ENCODE measurements at places on chromosomes 5 and 9. TPM values are rescaled to one million over a fixed set of nuclear protein-coding genes. Genes with fewer than 3 reads are reported as not detected.

- DNase-seq, result no peak
- no peaks in the 10 kb centered on the region for H3K27me3 ChIP-seq
- no peaks in the 10 kb centered on the region for H3K36me3 ChIP-seq
- no peak overlapping the region for H3K27ac ChIP-seq
- no peaks in the 10 kb centered on the region for H3K4me1 ChIP-seq
- H3K4me3 ChIP-seq, result no peak overlapping the region
Observed at GRCh38 chr9:91500509-91501014, 76.9 kb upstream of the NFIL3 start.

- no peak overlapping the region for H3K4me3 ChIP-seq
- peak; percentile 48 for DNase-seq
- H3K27me3 ChIP-seq, result no peaks in the 10 kb centered on the region
Observed at GRCh38 chr9:89372230-89372816, 54.0 kb downstream of the SECISBP2 start.

GRCh38 chr9:89524963-89525362 lies 27.1 kb upstream of the SEMA4D start:
- H3K36me3 ChIP-seq, result no peaks in the 10 kb centered on the region
- H3K27ac ChIP-seq, result peak overlapping the region; percentile 77
- no peak overlapping the region for H3K4me3 ChIP-seq
- no peak for DNase-seq
- peaks cover 30% of the 10 kb centered on the region for H3K4me1 ChIP-seq
- no peaks in the 10 kb centered on the region for H3K27me3 ChIP-seq

- H3K27me3 ChIP-seq, result no peaks in the 10 kb centered on the region
- peak overlapping the region; percentile 70 for H3K27ac ChIP-seq
- peak overlapping the region; percentile 41 for H3K4me3 ChIP-seq
- DNase-seq, result no peak
Observed at GRCh38 chr9:88075966-88076285, 62.3 kb downstream of the SPATA31C2 start.

DNA sequence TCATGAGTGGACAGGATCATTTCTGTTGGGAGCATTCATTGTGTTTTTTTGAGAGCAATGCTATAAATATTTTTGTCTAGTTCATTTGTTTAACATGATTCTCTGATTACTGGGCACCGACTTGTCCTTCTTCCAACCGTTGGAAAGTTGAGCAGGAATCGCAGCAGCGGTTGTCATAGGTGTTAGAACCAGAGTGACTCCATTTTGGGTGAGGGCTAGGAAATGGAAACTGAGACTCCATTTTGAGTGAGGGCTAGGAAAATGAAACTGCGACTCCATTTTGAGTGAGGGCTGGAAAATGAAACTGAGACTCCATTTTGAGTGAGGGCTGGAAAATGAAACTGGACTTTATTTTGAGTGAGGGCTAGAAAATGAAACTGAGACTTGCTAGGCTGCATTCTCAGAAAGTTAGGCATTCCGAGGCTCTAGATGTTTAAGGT lies 100.6 kb downstream of the ICE1 start:
- H3K4me3 ChIP-seq, result no peak overlapping the region
- H3K4me1 ChIP-seq, result peaks cover 19% of the 10 kb centered on the region
- no peaks in the 10 kb centered on the region for H3K36me3 ChIP-seq
- no peaks in the 10 kb centered on the region for H3K27me3 ChIP-seq
- DNase-seq, result no peak
- peak overlapping the region; percentile 70 for H3K27ac ChIP-seq

DNA sequence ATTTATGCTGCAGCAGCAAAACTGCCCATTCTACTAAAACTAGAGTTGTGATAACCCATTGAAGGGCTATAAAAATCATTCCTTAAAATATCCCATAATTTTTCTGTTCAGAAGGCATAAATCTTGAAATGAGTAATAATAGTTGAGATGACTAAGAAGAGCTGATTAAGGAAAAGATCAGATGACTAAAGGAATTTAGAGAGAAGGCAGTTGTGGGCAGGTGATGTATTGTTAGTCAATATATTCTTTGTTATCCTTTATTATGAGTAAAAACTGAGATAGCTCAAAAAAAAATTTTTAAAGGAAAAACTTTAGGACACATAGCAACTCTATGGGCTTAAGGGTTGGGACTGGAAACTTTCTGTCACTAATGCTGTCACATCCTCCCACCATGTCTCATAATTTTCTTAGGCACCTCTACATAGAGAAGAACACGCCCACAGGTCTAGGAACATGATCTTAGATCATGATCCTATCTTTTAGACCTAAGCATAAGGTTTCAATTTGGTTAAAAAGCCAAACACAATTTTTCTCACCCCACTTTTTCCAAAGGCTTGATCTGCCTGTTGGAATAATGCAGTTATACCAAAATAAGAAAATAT lies 597.5 kb upstream of the MEF2C start:
- no peaks in the 10 kb centered on the region for H3K36me3 ChIP-seq
- H3K27me3 ChIP-seq, result no peaks in the 10 kb centered on the region
- H3K27ac ChIP-seq, result no peak overlapping the region
- DNase-seq, result no peak
- H3K4me1 ChIP-seq, result peaks cover 9% of the 10 kb centered on the region
- no peak overlapping the region for H3K4me3 ChIP-seq

DNA sequence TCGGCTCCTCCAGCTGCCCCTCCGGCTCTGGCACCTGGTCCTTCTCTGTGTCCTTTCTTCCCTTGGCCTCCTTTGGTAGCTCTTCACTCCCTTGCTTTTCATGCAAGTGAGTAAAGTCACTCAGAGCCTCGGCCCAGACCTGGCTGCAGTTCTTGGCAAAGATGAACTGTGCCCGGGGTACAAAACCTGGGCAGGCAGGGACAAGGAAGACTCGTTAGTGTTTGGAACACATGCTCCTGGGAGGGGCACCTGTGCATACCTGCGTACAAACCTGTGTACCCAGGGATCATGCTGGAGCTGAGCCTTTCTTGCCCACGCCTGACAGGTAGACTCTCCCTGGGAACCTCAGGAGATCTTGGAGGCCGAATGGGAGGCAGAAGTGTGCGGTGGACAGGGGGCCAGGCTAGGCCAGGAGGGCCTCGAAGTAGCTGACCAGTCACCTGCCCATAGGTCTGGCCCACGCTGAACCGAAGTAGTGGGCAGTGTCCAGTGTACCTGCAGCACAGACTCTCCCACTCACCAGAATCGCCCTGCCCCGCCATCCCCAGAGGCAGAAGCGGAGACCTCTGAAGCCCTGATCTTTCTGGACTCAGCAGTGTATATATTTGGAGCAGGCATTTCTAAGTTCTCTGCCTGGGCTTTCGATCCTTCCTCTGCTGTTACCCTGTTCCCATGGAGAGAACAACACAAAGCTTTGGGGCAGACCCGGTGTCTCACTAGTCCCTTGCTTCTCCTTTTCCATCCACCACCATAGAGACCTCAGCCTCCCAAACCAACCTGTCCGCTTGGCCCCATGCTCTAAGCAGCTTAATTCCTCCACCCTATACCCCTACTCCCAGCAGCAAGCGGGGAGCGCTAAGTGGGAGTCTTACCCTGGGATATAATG lies 41.9 kb upstream of the TESK1 start:
- H3K36me3 ChIP-seq, result no peaks in the 10 kb centered on the region
- H3K4me1 ChIP-seq, result no peaks in the 10 kb centered on the region
- peak overlapping the region; percentile 58 for H3K27ac ChIP-seq
- DNase-seq, result no peak

GRCh38 chr5:10540951-10541646 lies 22.8 kb upstream of the ANKRD33B start:
- no peak for DNase-seq
- no peak overlapping the region for H3K27ac ChIP-seq
- H3K36me3 ChIP-seq, result no peaks in the 10 kb centered on the region
- no peaks in the 10 kb centered on the region for H3K27me3 ChIP-seq
- peaks cover 21% of the 10 kb centered on the region for H3K4me1 ChIP-seq

GRCh38 chr9:11618241-11618805 lies 1005.5 kb upstream of the PTPRD start:
- no peak overlapping the region for H3K27ac ChIP-seq
- no peaks in the 10 kb centered on the region for H3K27me3 ChIP-seq
- no peak overlapping the region for H3K4me3 ChIP-seq
- no peak for DNase-seq
- H3K36me3 ChIP-seq, result no peaks in the 10 kb centered on the region
- H3K4me1 ChIP-seq, result no peaks in the 10 kb centered on the region

The NIPAL4 gene
- 0.86 TPM for total RNA-seq

GRCh38 chr5:169566202-169566601 lies 17.4 kb upstream of the SPDL1 start:
- H3K27ac ChIP-seq, result no peak overlapping the region
- no peaks in the 10 kb centered on the region for H3K27me3 ChIP-seq
- H3K4me3 ChIP-seq, result no peak overlapping the region
- no peaks in the 10 kb centered on the region for H3K36me3 ChIP-seq
- H3K4me1 ChIP-seq, result peaks cover 7% of the 10 kb centered on the region

DNA sequence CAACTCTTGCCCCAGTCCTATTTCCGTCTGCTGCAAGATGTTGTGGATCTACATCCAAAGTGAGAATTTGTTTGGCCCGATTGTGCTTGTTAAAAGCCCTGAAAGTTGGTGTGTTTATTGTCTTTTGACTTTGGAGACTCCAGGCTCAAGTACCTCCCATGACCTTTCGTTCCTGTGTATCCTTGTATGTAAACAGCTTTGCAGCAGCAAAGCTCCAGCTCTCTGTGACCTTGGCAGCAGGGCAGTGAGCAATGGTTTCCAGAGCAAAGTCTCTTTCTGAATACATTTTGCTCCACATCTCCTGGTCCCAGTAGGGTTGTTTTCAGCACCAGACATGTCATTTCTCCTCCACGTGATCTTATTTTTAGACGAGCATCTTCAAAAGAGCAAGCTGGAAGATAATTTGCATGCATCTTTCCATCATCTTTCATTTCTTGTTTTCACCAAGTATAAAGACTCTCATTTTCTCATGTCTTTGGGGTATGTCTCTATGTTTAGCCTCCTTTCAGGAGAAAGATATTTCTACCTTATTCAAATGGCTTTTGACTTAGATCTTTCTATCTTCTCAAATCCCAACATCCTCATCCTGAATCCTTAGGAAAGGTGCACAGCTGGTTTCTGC lies 68.1 kb upstream of the ERCC6L2 start:
- H3K27me3 ChIP-seq, result no peaks in the 10 kb centered on the region
- H3K36me3 ChIP-seq, result no peaks in the 10 kb centered on the region
- H3K4me1 ChIP-seq, result no peaks in the 10 kb centered on the region
- DNase-seq, result no peak
- H3K4me3 ChIP-seq, result no peak overlapping the region

DNA sequence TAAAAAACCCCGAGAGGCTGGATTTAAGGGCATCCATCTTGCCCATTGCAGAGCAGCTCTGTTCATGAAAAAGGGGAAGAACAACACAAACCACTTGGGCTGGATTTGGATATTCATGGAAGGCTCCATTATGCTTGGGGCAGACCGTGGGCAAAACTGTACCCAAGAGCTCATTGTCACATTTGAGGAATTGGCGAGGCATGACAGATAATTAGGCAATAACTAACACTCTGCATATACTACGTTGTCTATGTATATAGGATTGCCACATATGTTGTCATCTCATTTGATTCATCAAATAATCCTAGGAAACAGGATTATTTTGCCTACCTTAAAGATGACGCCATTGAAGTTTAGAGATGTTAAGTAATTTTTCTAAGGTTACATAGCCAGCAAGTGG lies 255.4 kb downstream of the SMARCA2 start:
- no peak for DNase-seq
- no peaks in the 10 kb centered on the region for H3K27me3 ChIP-seq
- H3K4me1 ChIP-seq, result no peaks in the 10 kb centered on the region
- no peak overlapping the region for H3K27ac ChIP-seq

The MTREX gene
- 95.2 TPM for total RNA-seq

- no peak for DNase-seq
- H3K27me3 ChIP-seq, result no peaks in the 10 kb centered on the region
- peak overlapping the region; percentile 4 for H3K27ac ChIP-seq
- H3K36me3 ChIP-seq, result no peaks in the 10 kb centered on the region
- H3K4me3 ChIP-seq, result no peak overlapping the region
Observed at GRCh38 chr5:142816531-142817430, 46.6 kb downstream of the ARHGAP26 start.

DNA sequence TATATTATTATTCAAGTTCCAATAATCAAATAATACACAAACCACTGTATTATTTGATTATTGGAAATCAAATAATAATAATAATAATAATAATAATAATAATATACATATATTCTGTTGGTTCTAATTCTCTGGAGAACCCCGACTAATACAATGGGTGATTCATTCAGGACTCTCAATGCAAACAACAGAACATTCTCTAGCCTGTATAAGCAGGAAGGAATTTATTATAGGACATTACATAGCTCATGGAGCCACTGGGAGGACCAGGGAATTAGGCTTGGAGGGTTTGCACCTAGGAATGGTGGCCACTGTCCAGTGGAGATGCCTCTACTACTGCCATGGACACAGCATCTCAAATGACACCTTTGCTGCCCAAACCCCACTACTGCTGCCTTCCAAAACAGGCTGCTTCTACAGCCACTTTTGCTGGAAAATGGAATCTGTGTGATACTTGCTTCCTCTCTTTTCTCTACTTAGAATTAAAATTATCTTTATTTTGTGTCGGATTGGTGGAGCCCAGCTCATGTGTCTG lies 25.9 kb downstream of the PTGS1 start:
- no peaks in the 10 kb centered on the region for H3K4me1 ChIP-seq
- no peak overlapping the region for H3K27ac ChIP-seq
- H3K4me3 ChIP-seq, result no peak overlapping the region
- no peaks in the 10 kb centered on the region for H3K27me3 ChIP-seq
- DNase-seq, result no peak
- H3K36me3 ChIP-seq, result no peaks in the 10 kb centered on the region

DNA sequence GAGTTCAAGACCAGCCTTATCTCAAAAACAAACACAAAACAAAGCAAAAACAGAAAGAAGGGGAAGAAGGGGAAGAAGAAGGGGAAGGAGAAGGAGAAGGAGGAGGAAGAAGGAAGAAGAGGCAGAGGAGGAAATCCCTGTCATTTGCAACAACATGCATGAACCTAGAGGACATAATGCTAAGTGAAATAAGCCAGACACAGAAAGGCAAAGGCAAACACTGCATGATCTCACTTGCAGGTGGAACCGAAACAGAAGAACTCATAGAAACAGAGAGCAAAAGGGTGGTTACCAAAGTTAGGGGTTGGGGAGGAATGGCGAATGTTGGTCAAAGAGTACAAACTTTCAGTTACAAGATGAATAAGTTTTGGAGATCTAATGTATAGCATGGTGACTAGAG lies 135.4 kb downstream of the UGCG start:
- H3K4me3 ChIP-seq, result no peak overlapping the region
- no peak for DNase-seq
- H3K4me1 ChIP-seq, result peaks cover 23% of the 10 kb centered on the region
- peaks cover 2% of the 10 kb centered on the region for H3K36me3 ChIP-seq
- H3K27ac ChIP-seq, result no peak overlapping the region

DNA sequence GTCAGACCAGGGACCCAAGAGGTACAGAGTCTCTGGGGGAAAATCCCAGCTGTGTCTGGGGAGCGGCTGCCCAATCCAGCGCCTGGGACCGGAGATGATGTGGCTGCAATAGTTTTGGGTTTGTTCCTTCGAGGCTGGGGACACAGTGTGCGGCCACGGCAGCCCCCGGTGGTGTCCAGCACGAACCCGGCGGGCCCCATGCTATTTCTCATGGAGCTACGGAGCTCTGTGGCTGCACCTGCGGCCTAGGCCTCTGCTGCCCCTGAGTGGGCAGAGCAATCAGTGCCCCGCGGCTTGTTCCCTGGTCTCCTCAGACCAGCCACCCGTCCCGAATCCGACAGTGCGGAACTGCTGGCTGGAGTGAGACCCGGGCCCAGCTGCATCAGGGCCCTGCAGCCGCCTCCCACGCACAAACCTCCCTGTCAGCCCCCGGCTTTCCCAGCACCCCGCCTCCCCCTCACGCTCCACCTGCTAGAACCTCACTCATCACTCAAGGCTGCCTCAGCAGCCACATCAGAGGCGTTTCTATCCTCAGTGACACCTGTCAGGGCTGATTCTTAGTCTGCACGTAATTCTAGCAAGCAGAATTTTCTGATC lies 29.0 kb downstream of the SARDH start:
- H3K36me3 ChIP-seq, result no peaks in the 10 kb centered on the region
- no peak overlapping the region for H3K27ac ChIP-seq
- 0 out of 2 replicates have a peak, but pooled peaks cover 7% of the 10 kb centered on the region for H3K4me1 ChIP-seq
- H3K4me3 ChIP-seq, result no peak overlapping the region
- no peaks in the 10 kb centered on the region for H3K27me3 ChIP-seq

All from Caco-2 (cell line).